G401 (cell line): ENCODE measurements at places on chromosomes 7 and 10. TPM values are rescaled to one million over a fixed set of nuclear protein-coding genes. Genes with fewer than 3 reads are reported as not detected.

DNA sequence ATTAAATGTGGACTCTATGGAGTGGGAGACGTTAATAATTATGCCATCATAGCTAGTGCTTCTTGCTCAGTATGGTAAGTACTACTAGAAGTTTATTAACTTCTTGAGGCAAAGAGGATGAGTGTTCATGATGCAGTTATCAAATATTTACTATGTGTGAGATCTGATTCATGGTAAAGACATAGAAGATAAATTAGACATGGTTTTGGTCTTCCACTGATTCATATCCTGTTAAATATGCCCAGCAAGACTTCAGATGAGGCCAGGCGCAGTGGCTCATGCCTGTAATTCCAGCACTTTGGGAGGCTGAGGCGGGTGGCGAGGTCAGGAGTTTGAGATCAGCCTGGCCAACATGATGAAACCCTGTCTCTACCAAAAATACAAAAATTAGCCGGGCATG, 547.1 kb upstream of the ANKRD30A start:
- no peak for DNase-seq

- DNase-seq = no peak
These were observed 132.9 kb upstream of the FAM3C start for GRCh38 chr7:121529003-121529402.

DNA sequence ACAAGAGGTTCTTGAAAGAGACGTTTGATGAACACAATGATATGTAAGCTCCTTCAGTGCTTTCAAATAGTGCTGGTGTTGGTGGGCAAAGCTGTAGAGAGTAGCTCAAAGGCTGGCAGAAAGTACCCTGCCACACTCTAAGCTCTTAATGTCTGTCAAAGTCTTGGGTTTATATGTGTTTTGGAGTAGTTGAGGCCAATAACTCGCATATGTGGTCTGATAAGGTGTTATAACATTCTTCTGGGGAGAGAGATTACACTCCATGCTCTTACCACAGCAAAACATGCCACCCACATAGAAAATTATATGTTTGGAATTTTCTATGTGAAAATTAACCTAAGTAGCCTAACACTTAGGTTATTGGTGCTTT, 30.8 kb upstream of the NME8 start:
- DNase-seq = no peak

GRCh38 chr7:50092579-50093491, at the start of gene ZPBP:
Gene ZPBP (minus strand): TSS chr7:50093246. CDS start chr7:50093194, 52 bp downstream.
- DNase-seq = peak; percentile 72

DNA sequence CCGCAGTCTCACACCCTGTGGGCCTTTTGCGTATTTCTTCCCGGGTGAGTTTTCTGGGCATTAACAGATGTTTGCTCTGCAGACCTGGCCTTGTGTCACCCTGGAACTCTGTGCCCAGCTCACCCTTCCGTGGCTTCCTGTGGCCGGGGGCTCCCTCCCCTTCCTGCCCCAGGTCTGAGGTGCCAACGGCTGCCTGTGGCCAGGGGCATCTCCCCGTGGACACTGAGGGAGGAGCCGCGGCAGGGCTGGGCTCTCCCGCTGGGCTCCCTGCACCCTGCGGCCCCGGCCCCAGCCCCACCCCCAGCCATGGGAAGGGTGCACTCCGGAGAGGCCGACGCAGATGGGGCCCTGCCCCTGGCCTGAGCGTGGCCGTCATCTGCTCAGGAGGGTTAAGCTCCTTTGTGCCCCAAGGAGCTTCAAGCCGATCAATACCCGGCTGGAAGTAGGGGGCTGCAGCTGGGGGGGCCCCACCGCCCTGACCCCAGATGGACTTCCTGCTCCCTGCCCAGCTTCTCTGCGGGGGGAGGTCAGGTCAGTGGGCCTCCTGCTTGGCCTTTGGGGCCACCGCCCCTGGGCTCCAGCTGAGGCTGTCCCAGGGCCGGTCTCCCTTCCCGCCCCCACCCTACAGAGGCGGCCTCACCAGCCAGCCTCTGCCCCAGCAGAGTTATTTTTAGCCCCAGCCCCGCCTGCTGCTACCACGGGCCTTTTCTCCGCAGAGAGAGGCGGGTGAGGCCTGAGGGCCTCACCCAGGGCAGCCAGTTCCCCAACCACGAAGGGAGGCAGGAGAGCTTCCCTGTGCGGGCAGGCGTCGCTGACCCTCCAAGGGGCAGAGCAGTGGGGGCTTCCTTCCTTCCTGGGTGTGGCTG, 24.2 kb downstream of the PWWP2B start:
- no peak for DNase-seq

Gene CPED1
- total RNA-seq = 21.5 and 30.7 TPM in 2 replicates

DNA sequence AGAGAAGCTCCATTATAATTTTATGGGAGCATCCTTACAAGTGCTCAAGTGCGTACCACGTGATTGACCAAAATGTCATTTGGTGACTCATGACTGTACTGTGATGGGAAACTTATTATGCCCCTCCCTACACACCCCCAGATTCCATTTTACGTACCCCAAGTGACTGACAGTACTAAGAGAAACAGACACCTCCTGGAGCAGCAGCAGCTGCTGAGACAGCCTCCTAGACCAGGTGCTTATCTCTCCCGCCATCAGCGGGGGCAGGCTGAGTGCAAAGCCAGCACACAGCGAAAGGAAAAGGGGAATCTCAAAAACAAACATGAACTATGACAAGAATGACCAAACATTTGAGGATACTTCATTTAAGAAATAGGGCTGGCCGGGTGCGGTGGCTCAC, 4.2 kb upstream of the ADAM12 start:
- no peak for DNase-seq

DNA sequence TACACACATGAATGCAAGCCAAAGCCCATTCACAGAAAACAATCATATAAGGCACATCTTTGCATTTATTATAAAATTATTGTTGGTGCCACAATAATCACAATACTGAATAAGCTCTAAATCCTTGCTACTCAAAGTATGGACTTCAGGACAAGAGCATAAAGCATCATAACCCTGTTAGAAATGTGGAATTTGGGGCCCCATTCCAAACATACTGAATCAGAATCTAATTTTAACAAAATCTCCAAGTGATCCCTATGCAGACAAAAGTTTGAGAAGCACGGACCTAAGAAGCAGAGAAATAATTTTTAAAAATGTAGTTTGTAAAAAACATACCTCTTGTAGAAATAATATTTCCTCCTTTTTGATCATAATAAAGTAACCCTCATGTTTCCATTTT, 199.2 kb downstream of the IMMP2L start:
- no peak for DNase-seq

Gene UTF1
- total RNA-seq = not detected in 2 replicates

DNA sequence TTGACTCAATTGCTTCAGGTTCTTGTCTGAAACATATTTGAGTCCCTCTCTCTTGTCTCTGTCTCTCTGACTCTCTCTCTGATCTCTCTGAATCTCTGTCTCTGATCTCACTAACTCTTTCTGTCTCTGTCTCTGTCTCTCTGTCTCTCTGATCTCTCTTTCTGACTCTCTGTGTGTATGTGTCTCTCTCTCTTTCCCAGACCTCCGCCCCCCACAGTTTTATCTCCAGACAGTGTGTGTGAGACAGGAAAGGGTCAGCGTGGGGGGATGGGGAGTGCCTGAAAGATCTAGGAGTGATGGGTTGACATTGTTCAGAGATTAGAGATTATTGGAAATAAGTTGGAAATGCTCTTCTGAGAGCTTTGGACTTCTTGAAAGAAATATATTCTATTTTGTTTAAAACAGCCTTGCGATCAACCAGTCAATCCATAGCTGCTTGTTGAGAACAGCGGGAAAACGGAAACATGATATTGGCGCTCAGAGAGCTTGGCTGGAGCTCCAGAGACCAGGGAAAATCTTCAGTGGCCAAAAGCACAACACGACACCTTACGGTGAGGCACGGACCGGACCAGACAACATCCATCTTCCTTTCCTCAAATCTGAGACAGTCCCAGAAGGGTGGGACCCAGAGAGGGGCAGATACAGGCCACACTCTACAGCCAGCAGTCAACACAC, 35.5 kb downstream of the CALML3 start:
- DNase-seq = no peak

Gene SPOCK2
- total RNA-seq = 0.12 and 0.17 TPM in 2 replicates

Gene MALRD1
- not detected in 2 replicates for total RNA-seq

Gene HMX2
- total RNA-seq = not detected in 2 replicates

Gene CALHM3
- not detected in 2 replicates for total RNA-seq

GRCh38 chr10:11798845-11799735, 24.1 kb upstream of the PROSER2 start:
- no peak for DNase-seq

- no peak for DNase-seq
These were observed 5.1 kb downstream of the VWA2 start for GRCh38 chr10:114244126-114244525.

GRCh38 chr7:102046373-102047117, 229.1 kb downstream of the CUX1 start:
- no peak for DNase-seq

Gene ZNF467
- total RNA-seq = 7.9 and 9.8 TPM in 2 replicates

Gene NPFFR1
- total RNA-seq = not detected in 2 replicates

DNA sequence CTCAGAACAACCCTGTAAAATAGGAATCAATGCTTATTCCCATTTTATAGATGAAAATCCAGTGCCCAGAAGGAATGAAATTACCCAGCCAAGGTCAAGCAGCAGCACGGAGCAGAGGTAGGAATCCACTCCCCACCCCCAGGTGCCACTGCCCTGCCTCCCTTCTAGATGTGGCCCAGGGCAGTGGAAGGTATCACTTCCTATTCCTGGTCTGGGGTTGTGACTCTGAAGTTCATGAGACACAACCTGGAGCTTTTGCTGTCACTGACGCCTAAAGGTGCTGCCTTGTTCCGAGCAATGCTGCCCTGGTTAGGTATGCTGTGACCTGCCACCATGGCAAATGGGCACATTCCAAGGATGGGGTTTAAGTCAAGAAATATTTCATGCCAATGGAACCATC, 53.6 kb downstream of the PIK3AP1 start:
- DNase-seq = no peak
